ENCODE measurements at places on chromosomes 1 and 21.

DNA sequence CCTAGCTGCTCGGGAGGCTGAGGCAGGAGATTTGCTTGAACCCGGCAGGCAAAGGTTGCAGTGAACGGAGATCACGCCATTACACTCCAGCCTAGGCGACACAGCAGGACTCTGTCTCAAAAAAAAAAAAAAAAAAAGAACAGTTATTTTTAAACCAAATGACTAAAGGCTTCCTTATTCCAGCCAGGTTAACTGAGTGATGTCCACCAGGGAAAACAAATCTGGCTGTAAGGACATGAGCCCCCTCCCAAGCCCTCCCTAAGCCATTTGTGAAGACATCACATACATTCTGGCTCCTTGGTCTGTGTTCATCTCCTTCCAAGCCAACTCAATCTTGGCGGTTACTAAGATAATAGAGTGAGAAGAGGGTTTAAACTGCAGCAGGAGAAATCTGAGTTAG lies 8.2 kb downstream of the TMCC2 start:
- no peaks in the 10 kb centered on the region for H3K4me1 ChIP-seq
- H3K36me3 ChIP-seq: no peaks in the 10 kb centered on the region
- no peak overlapping the region for H3K4me3 ChIP-seq
- H3K27me3 ChIP-seq: no peaks in the 10 kb centered on the region
- DNase-seq: no peak
- H3K27ac ChIP-seq: no peak overlapping the region

GRCh38 chr21:35578347-35578782 lies 482.0 kb downstream of the SETD4 start:
- no peaks in the 10 kb centered on the region for H3K36me3 ChIP-seq
- no peaks in the 10 kb centered on the region for H3K27me3 ChIP-seq
- DNase-seq: no peak
- peaks cover 6% of the 10 kb centered on the region for H3K4me1 ChIP-seq
- no peak overlapping the region for H3K27ac ChIP-seq

- no peak overlapping the region for H3K4me3 ChIP-seq
- H3K27ac ChIP-seq: no peak overlapping the region
- peaks cover 3% of the 10 kb centered on the region for H3K4me1 ChIP-seq
Observed at GRCh38 chr1:54460861-54461387, 54.7 kb upstream of the SSBP3 start.

DNA sequence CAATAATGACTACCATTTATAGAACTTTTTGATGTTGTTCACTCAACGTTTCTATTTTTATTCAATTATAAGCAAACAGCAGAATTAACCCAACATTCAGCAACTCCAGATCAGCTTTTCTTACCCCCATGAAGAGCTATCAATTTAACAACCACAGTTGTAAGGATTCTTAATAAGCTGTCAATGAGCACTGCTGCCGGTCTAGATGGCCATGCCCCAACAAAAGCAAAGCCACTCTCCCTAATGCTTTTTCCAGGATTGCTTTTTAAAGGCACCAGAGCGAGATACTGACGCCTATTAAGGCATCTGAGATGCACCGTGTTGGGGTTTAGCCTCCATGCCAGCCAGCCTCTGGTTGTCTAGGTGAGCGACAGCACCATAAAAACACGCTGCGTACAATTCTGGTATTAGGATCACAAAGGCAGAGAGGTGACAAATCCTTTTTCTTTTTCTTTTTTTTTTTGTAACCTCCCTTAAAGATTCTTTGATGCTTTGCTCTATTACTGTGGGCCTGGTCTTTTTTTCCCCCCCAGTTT lies 39.5 kb downstream of the PTPRC start:
- H3K36me3 ChIP-seq: no peaks in the 10 kb centered on the region
- no peaks in the 10 kb centered on the region for H3K4me1 ChIP-seq
- no peaks in the 10 kb centered on the region for H3K27me3 ChIP-seq

- H3K36me3 ChIP-seq: no peaks in the 10 kb centered on the region
- no peaks in the 10 kb centered on the region for H3K4me1 ChIP-seq
- no peaks in the 10 kb centered on the region for H3K27me3 ChIP-seq
- no peak for DNase-seq
- H3K27ac ChIP-seq: no peak overlapping the region
- H3K4me3 ChIP-seq: no peak overlapping the region
Observed at GRCh38 chr21:45791562-45792418, 148.3 kb downstream of the PCBP3 start.

DNA sequence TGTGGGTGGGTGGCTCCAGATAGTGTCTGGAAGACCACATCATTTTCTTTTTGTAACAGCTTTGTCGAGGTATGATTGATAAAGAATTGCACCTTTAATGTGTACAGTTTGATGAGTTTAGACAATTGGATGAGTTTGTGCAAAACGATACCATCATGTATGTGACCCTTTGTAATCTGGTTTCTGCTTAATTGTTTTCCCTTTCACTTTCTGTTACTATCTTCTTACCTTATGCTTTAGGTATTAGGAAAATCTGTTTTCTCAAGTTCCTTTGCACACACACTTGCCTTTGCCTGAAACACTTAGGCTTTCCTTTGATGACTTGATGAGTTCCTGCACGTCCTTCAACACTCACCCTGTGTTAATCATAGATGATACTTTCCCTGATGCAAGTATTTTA lies 6.8 kb downstream of the OR10Z1 start:
- H3K27me3 ChIP-seq: no peaks in the 10 kb centered on the region
- H3K36me3 ChIP-seq: no peaks in the 10 kb centered on the region
- no peak for DNase-seq
- no peak overlapping the region for H3K27ac ChIP-seq
- H3K4me3 ChIP-seq: no peak overlapping the region

GRCh38 chr1:43651902-43652301 lies 2.0 kb downstream of the KDM4A start:
- H3K27ac ChIP-seq: no peak overlapping the region
- no peak for DNase-seq
- H3K4me1 ChIP-seq: peaks cover 24% of the 10 kb centered on the region
- H3K36me3 ChIP-seq: peaks cover 14% of the 10 kb centered on the region
- no peaks in the 10 kb centered on the region for H3K27me3 ChIP-seq
- peak overlapping the region; percentile 84 for H3K4me3 ChIP-seq

- peak; percentile 90 for DNase-seq
- H3K4me1 ChIP-seq: peaks cover 36% of the 10 kb centered on the region
- peak overlapping the region; percentile 44 for H3K27ac ChIP-seq
Observed at GRCh38 chr1:226980565-226981385, 40.7 kb downstream of the COQ8A start.

GRCh38 chr1:9573723-9574122 lies 15.0 kb upstream of the TMEM201 start:
- H3K4me3 ChIP-seq: no peak overlapping the region
- no peak for DNase-seq
- H3K27ac ChIP-seq: no peak overlapping the region
- peaks cover 5% of the 10 kb centered on the region for H3K4me1 ChIP-seq
- peaks cover 27% of the 10 kb centered on the region for H3K36me3 ChIP-seq
- H3K27me3 ChIP-seq: no peaks in the 10 kb centered on the region

GRCh38 chr1:24235921-24236788 lies 49.1 kb upstream of the IFNLR1 start:
- no peaks in the 10 kb centered on the region for H3K27me3 ChIP-seq
- no peaks in the 10 kb centered on the region for H3K36me3 ChIP-seq
- no peak overlapping the region for H3K4me3 ChIP-seq
- H3K27ac ChIP-seq: no peak overlapping the region
- H3K4me1 ChIP-seq: peaks cover 7% of the 10 kb centered on the region

Data from right lobe of liver (tissue), 6 donors.